ENCODE measurements at places on chromosomes 2 and 18.
A peak's percentile ranks its signal among the peaks of the same experiment; 100 is the strongest.

- no peak for DNase-seq
These were observed 32.6 kb upstream of the LDAH start for GRCh38 chr2:20855456-20855855.

GRCh38 chr18:47795434-47795814 lies 135.0 kb downstream of the SMAD2 start:
- no peak for DNase-seq

DNA sequence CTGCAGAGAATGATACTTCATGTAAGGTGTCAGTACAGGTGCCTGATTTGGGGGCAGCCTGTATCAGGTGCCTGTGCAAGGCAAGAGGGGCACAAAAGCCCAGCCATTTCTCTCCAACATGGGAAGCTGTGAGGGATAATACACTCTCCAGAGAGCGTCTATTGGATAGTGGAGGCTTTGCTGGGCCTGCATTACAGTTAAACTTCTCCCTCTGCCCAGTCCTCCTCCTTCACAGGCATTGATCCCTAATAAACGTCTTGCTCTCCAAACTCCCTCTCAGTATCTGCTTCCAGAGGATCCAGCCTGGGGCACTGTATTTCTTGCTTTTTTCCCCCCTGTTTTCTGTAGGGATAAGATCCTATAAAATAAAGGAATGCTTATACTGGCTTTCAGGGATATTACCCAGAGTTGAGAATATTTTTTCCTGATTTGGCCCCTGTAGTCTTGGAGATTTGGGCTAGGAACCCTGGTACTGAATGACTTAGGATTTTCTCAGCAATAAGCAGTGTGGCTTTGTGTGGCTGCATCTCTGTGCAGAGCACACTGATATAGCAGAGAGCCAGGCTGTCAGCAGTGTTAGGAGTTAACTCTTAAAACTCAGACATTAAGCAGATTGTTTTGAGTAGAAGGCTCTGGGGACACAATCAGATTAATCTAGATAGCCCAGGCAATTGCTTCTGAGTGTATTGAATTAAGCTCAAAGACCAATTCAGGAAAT lies 330.6 kb downstream of the CYRIA start:
- no peak for DNase-seq

DNA sequence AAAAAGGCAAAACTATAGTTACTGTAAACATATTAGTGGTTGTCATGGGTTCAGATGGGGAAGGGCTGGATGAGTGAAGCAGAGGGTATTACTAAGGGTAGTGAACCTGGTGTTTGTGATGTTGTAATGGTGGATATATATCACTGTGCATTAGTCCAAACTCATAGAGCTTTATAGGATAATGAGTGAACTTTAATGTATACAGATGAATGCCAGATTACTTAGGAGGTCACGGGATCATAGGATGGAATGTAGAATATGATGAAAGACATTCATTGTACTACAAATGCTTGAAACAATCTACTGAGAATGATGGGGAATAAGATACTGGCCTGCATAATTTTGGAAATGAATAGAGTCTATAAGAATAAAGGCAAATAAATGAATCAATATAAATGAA lies 226.7 kb upstream of the ZNF804A start:
- DNase-seq = no peak

DNA sequence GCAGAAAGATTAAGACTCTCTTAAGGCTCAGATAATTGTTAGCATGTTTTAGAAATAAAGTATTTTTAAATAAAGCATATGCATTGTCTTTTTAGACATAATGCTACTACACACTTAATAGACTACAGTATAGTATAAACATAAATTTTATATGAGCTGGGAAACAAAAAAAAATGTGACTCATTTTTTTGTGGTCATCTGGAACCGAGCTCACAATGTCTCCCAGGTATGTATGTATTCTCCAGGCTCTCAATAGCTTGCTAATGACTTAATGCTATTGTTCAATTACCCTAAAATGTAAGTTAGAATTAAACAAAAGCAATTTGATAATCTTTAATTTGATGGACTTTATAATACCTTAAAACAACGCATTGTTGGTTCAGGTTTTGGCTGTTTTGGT lies 167.2 kb downstream of the NUP35 start:
- no peak for DNase-seq

DNA sequence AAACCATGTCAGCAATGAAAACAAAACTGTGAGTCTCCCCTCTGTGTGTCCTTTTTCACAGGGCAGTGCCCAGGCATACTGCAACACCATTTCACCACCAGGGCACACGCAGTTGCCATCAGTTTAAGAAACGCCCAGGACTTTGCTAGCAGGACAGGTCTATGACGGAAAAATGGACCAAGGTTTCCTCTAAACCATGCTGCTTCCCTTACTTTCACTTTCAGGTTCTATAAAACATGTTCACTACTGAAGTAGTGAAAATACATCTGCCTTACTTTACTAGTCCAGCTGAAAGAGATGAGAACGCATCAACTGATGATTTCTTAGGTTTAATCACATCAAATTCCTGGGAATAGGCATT lies 110.5 kb downstream of the TCF4 start:
- DNase-seq = no peak

DNA sequence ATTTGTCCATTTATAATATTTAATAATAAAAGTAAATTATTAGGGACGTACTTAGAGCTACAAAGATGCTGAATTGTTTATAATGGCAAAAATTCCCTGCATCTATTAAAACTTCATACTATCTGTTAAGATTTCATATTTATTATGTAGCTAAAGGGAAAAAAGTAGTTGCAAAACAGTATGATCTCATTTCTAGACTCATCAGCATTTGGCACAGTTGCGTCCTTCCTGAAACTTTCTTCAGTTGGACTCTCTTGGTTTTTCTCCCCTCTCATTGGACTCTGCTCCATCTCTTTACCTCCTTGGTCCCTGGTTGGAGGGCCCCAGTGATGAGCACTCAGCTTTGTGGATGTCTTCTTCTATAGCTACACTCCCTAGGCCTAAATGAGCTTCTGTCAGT lies 99.6 kb downstream of the TMEM247 start:
- DNase-seq = no peak

DNA sequence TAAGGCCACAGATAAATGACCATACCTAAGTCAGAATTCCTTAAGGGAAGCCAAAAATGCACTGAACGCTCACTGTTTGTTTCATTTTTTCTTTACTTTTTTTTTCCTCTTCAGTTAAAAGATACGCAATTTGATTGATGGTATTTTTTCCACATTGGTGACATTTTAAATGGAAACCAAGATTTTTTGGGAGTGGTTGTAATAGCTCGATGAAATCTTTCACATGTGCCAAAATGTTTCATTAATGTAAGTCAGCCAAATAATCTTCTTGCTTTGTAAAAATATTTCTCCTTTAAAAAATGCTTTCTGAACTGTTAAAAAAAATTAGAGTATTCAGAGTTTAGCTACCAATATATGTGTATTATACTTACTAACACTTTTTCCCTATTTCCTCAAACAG lies 339.8 kb downstream of the ZEB2 start:
- no peak for DNase-seq

- DNase-seq = no peak
These were observed 147.7 kb downstream of the WDPCP start for GRCh38 chr2:63440612-63441011.

GRCh38 chr2:64767670-64768468 lies 114.2 kb upstream of the SERTAD2 start:
- DNase-seq = peak; percentile 73

DNA sequence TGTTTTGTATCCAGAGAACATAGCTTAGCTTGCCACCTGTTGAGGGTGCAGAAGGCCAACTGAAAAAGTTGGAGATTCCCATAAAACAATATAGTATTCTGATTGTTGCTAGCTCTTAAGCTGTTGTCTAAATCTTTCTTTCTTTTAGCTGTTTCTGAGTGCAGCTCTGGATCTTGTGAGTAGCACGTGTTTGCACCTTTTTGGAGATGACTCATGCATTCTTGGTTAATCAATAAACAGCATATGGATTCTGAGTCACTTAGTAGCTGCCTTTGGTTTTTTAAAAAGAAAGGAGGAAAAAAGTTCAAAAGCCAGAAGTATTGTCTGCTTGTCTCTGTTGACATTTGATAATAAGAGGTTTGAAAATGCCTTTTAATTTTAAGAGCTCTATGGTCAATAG lies 483.0 kb upstream of the FSIP2 start:
- DNase-seq = no peak

- no peak for DNase-seq
These were observed 334.5 kb downstream of the PTPRM start for GRCh38 chr18:7901657-7902056.

- no peak for DNase-seq
These were observed 4.2 kb upstream of the SFXN5 start for GRCh38 chr2:73075477-73076373.
